ENCODE measurements at places on chromosomes 2 and 18.

- no peak for DNase-seq
These were observed 7.6 kb upstream of the CFLAR start for GRCh38 chr2:201108341-201108740.

GRCh38 chr18:28109781-28110560 is 67.0 kb downstream of the CDH2 start:
- DNase-seq: no peak

- DNase-seq: no peak
These were observed 42.8 kb downstream of the SCRN3 start for GRCh38 chr2:174438146-174438886.

- DNase-seq: no peak
These were observed 242.7 kb upstream of the MYT1L start for GRCh38 chr2:2573658-2574293.

GRCh38 chr2:169225906-169226305 is 136.4 kb downstream of the LRP2 start:
- no peak for DNase-seq

- DNase-seq: no peak
These were observed 428.5 kb upstream of the CNTNAP5 start for GRCh38 chr2:123596621-123597020.

DNA sequence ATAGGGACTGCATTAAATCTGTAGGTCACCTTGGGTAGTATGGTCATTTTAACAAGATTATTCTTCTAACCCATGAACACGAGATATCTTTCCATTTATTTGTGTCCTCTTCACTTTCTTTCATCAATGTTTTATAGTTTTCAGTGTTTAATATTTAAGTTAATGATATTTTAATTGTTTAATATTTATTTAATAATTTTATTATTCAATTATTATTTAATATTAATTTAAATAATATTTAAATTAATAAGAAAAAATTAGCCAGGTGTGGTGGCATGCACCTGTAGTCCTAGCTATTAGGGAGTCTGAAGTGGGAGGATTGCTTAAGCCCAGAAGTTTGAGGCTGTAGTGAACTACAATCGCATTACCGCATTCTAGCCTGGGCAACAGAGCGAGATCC is 33.0 kb downstream of the CASP10 start:
- no peak for DNase-seq

DNA sequence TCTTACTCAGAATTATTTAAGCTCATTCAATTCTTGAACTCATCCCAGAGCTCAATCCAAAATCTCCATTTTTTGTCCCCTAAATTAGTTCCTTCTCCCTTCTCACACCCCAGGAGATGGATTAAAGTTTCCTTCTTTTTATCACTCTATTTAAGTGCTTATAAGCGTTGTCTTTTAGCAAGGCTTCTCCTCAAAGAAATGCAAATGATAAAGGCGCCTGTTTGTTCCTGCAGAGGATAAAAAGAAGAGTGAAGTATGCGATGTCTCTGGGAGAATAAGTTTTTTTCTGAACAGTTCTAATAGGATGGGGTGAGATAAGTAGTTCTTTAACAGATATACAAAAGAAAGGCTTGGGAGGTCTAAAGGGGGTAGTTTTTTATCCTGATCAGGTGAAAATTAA is 303.3 kb downstream of the CNTNAP5 start:
- no peak for DNase-seq

GRCh38 chr2:237483018-237483731 is 3.9 kb upstream of the MLPH start:
- DNase-seq: no peak

DNA sequence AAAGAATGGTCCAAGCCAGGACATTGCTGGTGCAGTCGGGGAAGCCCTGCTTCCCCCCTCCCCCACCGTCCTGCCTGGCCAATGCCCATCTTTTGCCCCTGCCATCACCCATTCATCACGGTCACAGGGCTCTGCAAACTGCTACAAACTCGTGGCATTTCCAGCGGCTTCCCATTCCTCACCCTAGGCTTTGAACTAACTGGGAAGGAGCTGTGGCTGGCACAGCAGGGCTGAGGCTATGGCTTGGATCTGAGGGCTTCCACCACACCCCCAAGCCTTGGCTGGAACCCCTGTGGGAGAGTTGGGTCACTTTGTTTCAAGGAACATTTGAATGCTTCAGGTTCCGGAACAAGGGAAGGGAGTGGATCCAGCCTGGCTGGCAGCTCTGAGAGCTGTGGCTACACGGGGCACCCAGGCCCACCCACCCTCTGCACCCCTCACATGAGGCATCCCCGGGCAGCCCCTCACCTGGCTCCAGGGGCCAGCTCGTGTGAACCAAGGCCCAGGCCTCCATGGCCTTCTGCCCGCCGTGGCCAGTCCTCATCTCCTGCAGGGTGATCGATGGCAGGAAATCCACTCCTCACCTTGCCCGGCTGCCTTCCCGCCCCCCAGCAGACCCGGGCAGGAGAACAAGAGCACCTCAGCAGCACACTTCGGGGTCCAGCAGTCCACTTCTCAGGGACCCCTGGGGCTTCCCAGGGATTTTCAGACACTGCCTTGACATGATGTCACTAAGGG is 58.8 kb upstream of the OTOS start:
- DNase-seq: no peak

DNA sequence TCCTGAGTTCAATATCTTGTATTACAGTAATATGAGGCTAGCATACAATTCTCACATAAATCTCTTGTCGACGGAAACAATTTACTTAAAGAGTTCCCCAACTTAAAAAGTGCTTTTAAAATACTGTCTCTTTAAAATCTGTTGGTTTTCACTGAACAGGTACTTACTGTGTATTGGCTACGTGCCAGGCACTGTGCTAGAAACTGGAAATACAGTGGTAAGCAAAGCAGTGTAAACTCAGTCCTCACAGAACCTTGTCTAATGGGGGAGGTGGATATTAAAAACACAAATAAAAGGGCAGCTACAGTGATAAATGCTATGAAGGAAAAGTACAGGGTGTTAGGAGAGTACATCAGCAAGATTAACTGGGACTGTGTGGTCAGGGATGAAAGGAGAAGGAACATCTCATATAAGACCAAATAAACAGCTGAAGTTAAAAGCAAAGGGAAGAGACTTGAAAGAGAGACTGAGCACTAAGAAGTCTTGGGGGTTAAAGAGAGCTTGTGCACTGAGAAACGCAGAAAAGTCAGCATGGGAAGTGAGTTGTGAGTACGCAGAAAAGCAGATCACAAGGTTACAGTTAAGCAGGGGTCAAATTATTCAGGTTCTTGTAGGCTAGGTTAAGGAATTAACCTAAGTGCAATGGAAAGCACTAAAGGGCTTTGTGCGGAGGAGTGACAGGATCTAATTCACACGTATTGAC is 52.5 kb downstream of the USP40 start:
- no peak for DNase-seq
